Stimulated activated CD8-positive, alpha-beta memory T cell treated with anti-CD3 and anti-CD28 coated beads, Interleukin-4, amount 100 ng/mL, for 1 hour (primary cell): ENCODE measurements at places on chromosomes 7 and 10.

DNA sequence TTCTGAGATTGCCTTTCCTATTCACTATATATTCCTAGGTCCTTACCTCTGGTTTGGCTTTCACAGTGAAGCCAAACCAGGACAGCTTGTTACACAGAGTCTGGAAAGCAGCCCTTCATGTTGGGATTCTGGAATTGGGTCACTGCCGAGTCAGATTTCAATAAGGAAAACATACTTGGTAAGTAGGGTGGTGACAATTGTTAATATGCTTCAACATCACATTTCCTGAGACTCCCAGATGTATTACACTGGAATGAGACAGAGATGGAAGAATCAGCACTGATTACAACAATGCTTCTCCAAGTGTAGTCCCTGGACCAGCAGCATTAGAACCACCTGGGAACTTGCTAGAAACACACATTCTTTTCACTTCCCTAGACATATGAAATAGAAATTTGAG, 268.9 kb upstream of the SEMA3C start:
- DNase-seq, result no peak

- no peak for DNase-seq
These were observed 207.5 kb downstream of the BBS9 start for GRCh38 chr7:33336820-33337219.

DNA sequence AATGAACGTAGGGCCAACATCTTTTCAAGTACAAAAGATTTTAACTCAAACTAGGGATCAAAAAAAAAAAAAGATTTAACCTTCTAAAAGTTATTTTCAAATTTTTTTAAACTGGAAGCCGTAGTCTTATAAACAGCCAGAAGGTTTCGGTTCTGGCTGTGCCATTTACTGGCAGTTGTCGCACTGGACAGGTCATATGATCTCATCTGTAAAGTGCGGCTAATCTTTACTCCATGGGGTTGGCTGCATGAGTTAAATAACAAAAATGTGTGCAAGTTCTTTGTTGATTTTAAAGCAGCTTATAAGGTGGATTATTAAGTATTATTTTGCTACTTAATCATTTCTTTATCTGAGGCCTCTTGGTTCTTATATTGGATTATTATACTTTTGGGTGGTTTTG, 36.6 kb downstream of the TRUB1 start:
- no peak for DNase-seq

- peak; percentile 18 for DNase-seq
These were observed 12.7 kb upstream of the SDHAF3 start for GRCh38 chr7:97104719-97105238.

GRCh38 chr7:105910172-105910571, 33.8 kb upstream of the ATXN7L1 start:
- DNase-seq, result no peak

DNA sequence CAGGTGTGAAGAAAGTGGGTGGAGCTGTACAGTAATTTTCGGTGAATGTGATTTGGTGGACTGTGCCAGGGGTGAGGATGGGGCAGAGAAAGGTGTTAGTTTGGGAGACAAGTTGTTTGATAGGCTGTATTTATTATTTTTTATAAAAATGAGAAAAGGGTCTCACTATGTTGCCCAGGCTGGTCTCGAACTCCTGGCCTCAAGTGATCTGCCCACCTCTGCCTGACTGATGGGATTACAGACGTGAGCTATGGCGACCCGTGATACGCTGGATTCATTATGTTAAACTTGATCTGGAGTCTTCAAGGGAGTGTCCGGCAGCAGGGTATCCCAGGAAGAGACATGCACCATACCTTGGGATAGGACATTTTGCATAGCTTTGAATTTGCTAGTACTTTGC, 1.3 kb downstream of the KAT6B start:
- no peak for DNase-seq

DNA sequence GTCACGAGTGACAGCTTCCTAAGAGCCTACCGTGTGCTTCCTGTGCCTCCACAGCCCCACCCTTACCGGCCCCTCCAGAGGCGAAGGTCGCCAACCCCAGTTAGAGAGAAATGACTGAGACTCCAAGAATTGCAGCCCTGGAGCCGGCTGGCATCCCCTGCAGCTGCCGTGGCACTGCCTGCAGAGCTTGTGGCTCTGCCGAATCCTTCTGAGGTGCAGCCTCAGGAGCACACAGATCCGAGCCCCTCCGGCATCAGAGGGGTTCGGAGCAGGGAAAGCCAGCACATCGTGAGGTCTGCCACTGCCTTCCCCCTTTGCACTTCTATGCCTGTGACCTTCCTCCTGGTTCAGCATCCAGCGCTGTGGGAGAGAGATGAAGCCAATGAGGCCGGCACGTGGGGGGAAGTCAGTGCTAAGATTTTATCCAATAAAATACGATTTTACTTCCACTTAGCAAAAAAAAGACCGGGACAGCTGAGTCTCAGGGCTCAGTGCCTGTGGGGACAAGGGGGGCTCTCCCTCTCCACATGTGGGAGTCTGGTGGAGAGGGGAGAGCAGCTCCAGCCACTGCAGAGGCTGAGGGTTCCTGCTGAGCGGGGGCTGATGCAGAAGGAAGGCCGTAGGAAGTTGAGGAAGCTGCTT, 80.1 kb downstream of the TCERG1L start:
- DNase-seq, result no peak

GRCh38 chr7:50446542-50446960, 3.6 kb downstream of the FIGNL1 start:
- DNase-seq, result no peak

GRCh38 chr10:76916536-76916935, 721.1 kb downstream of the KCNMA1 start:
- DNase-seq, result no peak

GRCh38 chr10:69994262-69994661, 58.4 kb upstream of the MACROH2A2 start:
- DNase-seq, result no peak

- no peak for DNase-seq
These were observed 351.1 kb downstream of the GATA3 start for GRCh38 chr10:8405596-8405995.

DNA sequence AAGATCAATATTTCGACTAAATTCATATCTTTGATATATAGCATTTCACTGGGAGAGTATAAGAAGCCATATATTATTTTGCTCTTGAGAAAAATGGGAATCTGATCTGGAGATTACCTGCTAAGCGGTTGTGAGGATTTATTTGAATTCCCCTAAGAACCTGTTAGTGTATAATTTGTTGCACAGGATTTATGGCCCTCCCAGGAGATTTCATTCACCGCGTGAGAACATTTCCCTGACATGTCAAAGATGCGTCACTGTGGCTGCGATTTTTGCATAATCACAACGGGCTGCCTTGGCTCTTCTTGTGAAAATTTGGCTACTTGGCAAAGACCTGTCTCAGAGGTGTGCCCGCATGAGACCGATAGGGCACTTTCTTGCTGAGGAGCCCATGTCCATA, 184.7 kb upstream of the PFKP start:
- no peak for DNase-seq

- DNase-seq, result no peak
These were observed 46.7 kb downstream of the CALD1 start for GRCh38 chr7:134826105-134826504.

DNA sequence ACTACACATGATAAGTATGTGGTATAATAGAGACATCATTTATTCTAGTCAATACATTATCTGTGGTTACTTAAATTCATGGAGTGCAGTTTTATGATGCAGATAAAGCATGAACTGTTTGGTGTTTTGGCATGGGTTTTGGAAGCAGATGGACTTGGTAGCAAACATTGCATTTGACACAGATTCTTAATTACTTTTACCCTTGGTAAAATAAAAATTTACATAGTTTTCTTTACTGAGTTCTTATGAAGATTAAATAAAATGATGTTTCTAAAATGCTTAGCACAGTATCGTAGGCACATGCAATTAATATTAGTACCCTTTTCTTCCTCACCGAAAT, 92.0 kb downstream of the ABCA13 start:
- no peak for DNase-seq

DNA sequence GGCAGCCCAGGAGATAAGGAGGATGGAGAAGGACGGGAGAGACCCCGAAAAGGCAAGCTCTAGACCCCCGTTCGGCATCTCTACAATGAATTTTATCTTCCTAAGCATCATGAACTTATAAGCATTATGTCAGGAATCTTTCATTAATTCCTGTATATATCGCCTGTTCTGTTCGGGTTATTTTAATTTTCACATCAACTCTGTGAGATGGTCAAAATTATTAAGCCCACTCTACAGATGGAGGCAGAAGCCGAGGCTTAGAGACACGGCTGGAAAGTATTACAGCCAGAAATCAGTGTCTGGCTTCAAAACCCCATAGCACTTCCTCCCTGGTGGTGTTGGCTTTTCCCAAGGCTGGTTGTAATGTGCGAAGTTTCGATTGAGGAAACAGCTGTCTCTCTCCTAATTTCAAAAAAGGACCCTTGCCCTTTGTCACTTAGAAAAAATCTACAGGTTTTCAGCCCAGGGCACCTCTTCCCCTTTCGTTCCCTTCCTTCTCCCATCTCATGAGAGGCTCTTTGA, 1.5 kb upstream of the GRM8 start:
- DNase-seq, result no peak

DNA sequence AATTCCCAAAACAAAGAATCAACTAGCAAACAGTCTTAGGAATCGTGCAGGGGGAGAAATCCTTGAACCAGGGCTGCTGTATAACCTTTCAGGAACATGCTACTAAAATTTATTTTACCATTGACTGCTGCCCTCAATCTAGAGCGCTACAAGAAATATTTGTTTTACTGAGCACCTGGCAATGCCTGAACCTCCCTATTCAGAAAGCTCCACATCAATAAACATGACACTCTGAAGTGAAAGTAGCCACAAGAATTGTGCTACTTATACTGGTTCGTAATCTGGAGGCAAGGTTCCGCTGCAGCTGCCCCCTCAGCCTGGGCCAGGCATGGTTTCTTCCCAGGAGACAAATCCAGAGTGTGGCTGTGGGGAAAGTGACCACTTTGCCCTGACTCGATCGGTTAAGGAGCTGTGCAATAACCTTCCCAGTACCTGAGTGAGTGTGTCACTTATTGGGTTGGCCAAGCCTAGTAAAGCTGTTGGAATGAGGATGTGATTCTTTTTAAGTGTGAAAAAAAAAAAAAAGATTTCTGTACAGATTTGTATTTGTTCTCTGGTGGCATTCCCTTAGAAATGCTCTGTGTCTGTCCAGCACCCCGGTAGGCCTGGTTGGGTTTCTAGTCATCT, 7.7 kb downstream of the VWA2 start:
- DNase-seq, result no peak

DNA sequence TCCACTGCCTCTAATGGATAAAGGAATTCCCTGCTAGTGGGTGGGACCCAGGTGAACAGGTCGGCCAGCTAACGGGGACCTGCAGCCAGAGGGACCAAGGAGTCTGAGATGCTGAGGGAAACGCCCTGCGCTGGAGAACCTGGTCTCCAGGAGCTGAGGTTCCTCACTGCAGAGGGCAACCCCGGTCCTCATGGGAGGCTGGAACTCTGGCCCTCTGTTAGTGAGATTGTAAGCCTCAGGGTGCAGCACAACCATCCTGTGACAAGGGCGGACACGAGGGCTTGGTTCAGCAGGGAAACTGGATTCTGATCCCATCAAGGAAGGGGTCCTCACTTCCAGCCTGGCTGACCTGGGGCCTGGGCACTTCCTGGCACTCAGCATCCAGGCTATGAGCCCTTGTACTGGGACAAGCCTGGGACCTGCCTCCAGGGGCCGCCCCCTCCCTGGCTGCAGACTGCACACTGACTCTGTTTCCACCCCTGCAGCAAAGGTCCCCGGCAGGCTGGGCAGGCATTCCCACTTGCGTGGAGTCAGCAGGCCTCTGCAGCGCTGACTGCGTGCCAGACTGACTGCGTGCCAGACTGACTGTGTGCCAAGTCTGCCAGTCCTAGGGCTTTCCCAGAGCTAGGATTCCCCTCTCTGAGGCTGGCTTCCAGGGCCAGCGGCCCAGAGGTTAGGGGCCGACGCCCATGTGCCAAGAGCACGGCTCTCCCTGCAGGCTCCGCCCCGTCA, 143.2 kb downstream of the MAPK8 start:
- no peak for DNase-seq

- DNase-seq, result no peak
These were observed 50.7 kb downstream of the MDFIC start for GRCh38 chr7:114972567-114972966.

DNA sequence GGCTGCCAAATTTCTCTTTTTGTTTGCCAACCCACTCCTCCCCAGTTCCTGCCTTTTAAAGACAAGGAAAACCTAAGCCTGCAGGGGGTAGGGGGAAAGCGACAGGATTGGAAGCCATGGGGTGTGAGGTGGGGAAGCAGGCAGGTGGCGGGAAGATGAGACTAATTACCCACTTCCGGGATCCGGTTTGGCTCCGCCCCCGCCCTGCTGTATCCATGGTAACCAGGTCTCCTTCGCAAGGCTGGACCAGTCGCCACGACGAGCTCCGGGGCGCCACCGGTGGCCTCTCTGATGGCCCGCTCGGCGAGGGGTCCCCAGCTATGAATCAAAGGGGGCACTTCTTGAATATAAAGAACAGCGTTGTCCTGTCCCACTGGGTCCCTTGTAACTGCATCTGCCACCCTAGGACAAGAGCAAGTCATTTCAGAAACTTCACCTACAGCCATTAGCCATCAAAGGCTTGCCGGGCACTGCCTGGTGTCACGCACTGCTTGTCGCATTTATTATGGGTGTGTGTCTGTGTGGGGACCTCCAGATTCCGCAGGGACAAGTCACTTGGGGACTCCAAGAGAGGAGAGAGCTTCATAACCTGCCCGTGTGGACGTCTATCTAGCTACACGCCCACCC, 55.4 kb upstream of the LMTK2 start:
- DNase-seq, result no peak

GRCh38 chr10:77220150-77220549, 417.5 kb downstream of the KCNMA1 start:
- no peak for DNase-seq

GRCh38 chr10:77949167-77949566, 22.6 kb upstream of the DLG5 start:
- no peak for DNase-seq

DNA sequence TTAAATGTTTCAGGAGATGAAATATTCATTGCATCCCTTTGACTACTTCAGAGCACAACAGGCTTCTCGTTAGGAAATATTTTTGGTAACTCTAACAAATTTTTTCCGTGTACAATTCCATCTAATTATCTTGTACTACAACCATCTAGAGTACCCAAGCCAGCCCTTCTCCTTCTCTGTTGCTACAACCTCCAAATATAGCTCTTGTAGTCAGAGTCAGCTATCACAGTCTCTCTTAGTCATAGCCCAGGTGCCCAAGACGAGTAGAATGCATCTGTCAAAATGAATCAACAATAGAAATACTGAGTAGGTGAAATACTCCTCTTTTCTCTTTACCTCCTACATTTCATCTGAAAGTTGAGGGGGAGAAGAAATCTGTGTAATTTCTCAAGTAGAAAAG, 74.0 kb downstream of the INHBA start:
- no peak for DNase-seq

- DNase-seq, result no peak
These were observed 265.7 kb upstream of the NPY start for GRCh38 chr7:24018331-24018730.
